Activated naive CD4-positive, alpha-beta T cell (primary cell): ENCODE measurements at places on chromosomes 2 and 18.
A peak's percentile ranks its signal among the peaks of the same experiment; 100 is the strongest.

DNA sequence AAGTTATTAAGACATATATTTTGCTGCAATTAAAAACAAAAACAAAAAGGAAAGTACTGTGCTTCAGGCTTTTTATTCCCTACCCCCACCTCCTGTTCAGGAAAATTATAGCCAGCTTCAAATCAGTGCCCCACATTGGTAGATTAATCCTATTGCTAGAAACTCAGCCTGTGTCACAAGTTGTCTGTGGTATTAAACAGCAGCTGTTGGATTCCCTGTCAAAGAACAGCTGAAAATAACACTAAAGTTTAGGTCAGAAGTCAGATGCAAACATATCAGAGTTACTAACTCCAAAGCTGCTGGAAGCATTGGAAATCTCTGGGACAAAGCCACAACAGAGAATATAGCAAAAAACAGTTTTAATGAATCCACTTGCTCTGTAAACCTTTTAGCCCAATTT, 818 bp upstream of the CCDC141 start:
- no peak for DNase-seq

DNA sequence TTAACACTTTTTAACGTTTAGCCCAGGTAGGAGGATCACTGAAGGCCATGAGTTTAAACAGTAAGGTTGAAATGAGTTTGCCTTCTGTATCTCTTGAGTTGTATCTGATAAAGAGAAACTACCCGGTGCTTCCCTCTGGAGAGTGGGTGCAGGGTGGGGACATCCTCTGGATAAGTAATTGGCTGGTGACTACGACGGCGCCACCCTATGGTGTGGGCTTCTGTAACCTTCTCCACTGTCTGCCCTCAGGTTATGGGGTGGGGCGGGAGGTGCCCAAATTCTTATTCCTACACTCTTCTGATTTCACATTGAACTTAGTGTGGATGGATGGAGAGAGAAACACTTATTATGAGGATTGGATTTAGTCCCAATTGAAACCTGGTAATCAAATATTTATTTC, 68.8 kb downstream of the LDLRAD4 start:
- DNase-seq = no peak

GRCh38 chr2:47767497-47767844, 15.5 kb upstream of the MSH6 start:
- DNase-seq = no peak

- no peak for DNase-seq
Measured at GRCh38 chr2:168277276-168277675, 29.9 kb upstream of the STK39 start.

GRCh38 chr2:157932480-157933159, 56.5 kb upstream of the ACVR1 start:
- no peak for DNase-seq

- no peak for DNase-seq
Measured at GRCh38 chr2:60652832-60653340, 99.4 kb upstream of the BCL11A start.

DNA sequence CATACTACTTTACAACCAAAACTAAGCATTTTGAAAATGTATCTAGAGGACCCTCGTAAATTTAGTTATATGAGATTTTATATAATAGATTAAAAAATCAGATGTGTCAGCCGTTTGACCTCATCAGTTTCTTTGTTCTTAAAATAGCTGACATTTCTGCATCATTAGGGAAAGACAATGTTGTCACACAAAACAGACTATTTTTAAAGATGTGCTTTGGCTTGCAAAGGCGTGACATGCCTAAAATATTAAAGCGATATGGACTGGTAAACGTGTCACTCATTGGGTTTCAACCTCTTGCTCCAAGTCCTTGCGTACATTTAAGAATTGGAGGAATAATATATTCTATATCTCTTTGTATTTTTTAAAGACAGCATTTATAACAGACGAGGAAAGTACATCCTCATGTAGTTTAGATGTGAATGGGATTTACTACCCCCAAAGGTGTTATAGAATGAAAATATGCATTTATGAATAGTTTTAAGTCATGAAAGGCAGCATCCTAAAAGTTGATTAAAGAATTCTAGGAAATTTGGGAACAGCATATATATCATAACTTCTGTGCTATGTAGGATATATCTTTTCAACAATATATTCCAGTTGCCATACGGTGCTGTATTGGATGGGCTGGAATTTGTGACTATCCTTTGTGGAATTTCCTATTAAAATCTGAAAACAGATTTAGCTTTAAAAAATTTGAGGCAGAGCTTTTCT, 3.8 kb downstream of the MYL12A start:
- no peak for DNase-seq

- no peak for DNase-seq
Measured at GRCh38 chr2:177810906-177811305, 261.7 kb downstream of the PDE11A start.

- no peak for DNase-seq
Measured at GRCh38 chr18:52200921-52201663, 138.9 kb upstream of the DCC start.

DNA sequence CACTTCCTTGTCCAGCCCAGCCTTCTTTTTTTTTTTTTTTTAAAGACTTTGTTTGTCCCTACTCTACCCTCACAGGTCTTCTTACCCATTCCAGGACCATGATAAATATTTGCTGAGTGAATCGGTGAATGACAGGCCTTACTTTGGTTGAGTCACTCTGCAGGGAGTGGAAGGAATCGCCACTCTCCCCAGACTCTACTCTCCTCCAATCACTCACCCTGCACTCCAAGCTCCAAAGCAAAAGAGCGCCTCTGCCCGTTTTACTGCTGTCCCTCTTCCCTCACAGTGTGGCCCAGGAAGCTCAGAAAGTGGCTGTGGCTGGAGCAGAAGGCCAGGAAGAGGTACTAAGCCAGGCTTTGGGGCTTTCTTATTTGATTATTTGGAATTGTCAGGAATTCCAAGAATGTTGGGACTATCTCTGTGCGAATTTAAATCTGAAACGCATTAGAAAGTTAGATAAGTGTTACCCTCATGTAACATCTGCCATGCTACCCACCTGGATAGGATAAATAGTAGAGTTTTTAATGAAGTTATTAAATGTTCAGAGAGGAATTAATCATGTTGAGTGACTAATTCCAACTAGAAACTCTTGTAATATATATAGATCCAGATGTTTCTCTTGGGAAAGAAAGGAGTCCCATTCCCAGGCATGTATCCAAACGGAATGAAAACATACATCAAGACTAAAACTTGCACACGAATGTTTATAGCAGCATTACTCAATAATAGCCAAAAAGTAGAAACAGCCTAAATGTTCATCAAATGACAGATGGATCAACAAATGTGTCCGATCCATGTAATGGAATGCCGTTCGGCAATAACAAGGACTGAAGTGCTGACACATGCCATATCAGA, 43.0 kb upstream of the CHMP1B start:
- no peak for DNase-seq

DNA sequence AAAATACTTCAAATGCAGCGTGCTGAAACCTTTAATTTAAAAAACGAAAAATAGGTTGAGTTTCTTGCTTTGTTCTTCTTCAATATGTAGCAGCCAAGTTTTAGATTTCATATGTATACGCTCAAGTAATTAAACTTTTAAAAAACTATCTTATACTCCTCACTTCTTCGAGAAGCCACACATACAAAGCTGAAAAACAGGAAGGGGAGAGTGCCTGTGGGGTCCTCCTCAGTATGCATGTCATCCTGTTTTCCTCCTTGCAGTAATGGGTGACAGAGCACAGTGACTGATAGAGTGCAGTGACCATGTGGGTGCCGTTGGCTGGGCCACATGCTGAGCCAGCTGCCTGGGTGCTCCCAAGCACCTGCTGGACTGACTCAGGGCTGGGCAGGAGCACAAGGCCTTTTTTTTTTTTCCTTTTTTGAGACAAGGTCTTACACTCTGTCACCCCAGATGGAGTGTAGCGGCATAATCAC, 33.3 kb downstream of the UXS1 start:
- DNase-seq = peak; percentile 28

DNA sequence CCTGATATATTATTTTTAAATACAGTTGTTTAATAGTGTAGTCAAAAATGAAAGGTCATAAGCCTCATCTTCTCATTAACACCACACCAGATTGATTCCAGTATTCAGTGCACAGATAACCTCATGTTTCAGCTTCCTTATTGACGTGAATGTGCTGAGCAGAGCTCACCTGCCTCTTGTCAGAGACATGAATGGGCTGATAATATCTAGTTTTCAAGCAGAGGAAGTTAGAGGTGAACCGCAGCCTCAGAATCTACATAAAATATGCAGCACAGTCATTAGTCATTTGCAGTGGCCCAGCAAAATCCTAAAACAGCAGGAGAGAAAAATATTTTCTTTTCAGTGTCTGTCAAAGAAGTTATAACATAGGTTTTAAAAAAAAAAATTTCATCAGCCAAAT, 216.2 kb downstream of the GBX2 start:
- no peak for DNase-seq

DNA sequence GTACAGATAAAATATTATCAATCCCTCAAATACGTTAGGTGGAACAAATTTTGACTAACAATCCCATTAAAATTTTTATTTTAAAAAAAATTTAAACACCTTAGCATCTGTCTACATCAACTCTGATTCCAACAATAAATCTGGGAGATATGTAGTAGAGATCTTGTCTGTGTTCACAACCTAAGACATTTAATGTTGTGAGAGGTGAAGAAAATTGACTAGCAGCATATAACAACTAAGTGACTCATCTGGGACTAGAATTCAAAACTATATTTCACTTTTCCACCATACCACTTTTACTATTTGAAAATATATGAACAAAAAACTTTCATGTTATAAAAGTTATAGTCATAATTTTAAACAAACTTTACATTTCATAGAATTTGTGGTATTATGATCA, 97.9 kb downstream of the ATAD2B start:
- DNase-seq = no peak

GRCh38 chr2:124039762-124040291, 14.7 kb downstream of the CNTNAP5 start:
- DNase-seq = no peak

GRCh38 chr2:3839476-3839875, 136.1 kb downstream of the DCDC2C start:
- no peak for DNase-seq

DNA sequence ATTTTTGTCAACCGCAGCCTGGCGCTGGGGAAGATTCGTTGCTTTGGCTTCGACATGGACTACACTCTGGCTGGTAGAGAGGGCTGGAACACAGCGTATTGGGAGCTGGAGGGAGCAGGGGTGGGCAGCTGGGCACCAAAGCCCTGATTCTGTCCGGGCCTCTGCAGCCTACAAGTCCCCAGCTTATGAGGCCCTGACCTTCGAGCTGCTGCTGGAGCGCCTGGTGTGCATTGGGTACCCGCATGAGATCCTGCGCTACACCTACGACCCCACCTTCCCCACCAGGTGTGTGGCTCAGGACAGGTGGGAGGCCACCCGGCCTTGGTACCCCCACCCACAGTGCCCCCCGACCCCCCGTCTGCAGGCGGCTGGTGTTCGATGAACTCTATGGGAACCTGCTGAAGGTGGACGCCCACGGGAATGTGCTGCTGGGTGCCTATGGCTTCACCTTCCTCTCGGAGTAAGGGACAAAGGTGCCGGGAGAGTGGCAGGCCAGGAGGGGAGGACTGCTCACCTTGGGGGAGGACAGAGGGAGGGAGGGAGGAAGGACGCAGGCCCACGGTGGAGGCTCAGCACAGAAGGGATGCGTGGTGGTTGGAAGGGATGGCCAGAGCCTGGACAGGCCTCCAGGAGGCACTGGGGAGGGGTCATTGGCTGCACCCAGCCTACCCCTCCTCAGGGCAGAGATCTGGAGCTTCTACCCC, 1.2 kb downstream of the NT5DC4 start:
- DNase-seq = no peak

DNA sequence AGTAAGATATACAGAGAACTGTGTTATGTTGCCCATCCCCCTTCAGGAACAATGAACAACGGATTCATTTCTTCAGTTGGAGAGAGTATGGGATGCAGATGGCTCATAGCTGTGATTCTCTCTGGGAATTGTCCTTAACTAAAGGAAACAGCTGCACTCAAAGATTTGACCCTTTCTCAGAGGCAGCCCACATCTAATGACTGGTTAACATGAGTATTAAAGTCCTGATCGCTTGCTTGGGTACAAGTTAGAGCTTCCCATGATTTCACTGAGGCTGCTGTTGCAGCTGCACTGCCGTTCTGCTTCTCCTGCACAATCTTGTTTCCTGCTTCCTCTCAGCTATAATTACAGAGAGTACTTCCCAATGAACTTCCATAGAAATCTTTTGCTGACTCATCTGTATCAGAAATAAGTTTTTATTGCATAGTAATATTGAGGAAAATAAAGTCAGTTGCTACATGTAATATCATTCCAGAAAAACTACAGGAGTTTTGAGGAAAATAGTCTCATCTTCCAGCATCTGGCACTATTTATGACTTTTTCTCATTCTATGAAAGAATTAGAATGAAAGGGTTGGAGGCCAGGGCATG, 12.8 kb upstream of the SCN9A start:
- no peak for DNase-seq

GRCh38 chr18:57839942-57840381, 36.8 kb upstream of the ATP8B1 start:
- DNase-seq = no peak

- DNase-seq = no peak
Measured at GRCh38 chr2:177265824-177266817, 1.6 kb upstream of the NFE2L2 start.

DNA sequence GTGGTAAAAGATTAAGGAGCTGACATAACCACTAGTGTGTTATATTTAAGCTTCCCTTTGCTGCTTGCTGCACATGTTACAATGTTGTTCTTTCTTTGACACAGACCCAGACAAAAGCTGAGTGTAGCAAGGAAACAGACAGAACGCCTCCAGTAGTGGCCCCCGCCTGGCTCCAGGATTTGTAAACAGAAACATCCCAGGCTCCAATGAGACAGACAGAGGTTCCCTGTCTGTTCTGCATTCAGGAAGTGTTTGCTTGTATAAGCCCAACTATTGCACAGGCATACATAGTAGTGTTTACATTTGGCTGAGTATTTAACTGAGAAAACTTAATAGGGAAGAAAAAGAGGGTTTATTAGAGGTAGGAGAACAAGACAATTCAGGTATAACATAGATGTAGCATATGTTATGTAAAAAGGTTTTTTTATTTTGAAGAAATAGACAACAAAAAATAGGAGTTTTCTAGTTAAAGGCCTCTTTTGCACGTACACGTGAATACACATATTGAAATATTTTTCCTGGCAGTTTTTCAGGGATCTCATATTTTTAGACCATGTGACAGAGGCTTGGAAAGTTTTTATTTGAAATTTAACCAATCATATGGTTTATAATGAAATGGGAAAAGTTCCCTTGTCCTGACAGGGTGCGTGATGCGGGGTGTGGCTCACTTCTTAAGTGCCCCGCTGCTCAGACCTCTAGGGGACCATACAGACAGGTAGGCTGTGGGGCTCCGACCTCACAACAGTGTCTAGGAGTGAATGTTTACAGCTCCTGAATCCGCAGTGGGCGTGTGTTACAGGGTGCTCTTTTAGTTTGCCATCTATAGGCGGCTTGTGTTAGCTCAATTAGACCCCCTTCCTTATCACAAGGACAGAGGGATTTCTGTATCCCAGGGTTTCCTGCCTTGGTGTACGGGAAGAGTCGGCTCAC, 118.4 kb downstream of the BMPR2 start:
- DNase-seq = no peak
